Esophagus squamous epithelium (tissue), 5 donors: ENCODE measurements at places on chromosomes 12 and 14.

- H3K27me3 ChIP-seq, result no peaks in the 10 kb centered on the region
- no peak for DNase-seq
- H3K27ac ChIP-seq, result no peak overlapping the region
- H3K36me3 ChIP-seq, result no peaks in the 10 kb centered on the region
- H3K4me3 ChIP-seq, result no peak overlapping the region
- peaks cover 9% of the 10 kb centered on the region for H3K4me1 ChIP-seq
These were observed 25.5 kb downstream of the CFAP251 start for GRCh38 chr12:121943926-121944325.

DNA sequence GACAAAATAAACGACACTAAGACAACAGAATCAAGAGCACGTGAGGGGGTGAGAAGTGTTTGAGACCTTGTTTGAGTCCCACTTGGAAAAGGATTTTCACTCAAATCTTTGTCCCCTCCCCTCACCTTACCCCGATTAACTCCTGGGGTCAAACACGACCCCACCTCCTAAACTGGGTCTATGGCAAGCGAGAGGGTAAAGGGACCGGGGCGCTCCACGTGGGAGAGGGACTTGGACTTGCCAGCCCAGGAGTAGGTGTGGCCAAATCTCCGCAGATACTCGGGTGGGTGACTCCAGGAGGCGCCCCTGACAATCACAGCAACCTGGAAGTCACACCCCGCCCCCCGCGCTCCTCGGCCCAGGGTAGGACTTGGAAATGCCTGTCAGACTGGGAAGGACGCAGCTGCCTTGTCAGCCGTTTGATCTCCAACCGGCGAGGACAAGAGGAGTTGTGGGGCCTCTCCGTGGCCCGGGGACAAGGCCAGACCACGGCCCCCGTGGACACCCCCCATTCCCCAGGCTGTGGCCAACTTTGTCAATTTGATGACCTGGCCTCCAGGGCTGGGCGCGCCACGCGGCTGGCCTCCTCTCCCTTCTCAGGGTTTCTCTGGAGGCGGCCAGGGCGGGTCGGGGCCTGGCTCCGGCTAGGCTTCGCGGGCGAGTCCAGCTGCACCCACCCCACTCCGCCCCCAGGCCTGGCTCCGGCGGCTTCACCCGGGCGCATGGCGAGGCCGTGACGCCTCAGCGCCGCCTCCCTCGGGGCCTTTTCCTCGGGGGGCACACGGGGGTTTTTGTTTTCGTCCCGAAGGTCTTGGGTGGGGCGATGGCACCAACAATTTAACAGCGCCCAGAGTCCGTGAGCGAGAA, 1.1 kb upstream of the BCL11B start:
- no peaks in the 10 kb centered on the region for H3K27me3 ChIP-seq
- H3K27ac ChIP-seq, result peak overlapping the region; percentile 88
- H3K4me1 ChIP-seq, result peaks cover 69% of the 10 kb centered on the region

- peaks cover 47% of the 10 kb centered on the region for H3K27me3 ChIP-seq
- H3K27ac ChIP-seq, result peak overlapping the region; percentile 85
- H3K4me3 ChIP-seq, result no peak overlapping the region
- H3K36me3 ChIP-seq, result no peaks in the 10 kb centered on the region
These were observed 21.4 kb downstream of the SOCS2 start for GRCh38 chr12:93593843-93594242.

DNA sequence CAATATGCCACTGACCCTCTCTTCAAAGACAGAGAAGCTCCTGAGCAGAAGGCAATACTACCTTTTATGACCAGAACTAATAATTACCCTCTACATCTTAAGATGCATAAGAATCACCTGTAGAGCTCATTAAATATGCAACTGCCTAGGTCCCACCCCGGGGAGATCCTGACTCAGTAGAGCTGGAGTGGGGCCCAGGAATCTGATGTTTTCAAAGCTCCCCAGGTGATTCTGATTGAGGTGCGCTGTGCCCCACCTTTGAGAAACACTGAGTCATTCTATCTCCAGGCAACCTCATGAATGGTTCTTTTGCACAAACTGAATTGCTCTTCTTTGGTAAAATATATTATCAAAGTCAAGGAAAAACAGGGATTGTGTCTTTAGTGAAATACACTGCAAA, 149.3 kb upstream of the BMP4 start:
- H3K4me1 ChIP-seq, result no peaks in the 10 kb centered on the region
- H3K27me3 ChIP-seq, result no peaks in the 10 kb centered on the region
- DNase-seq, result no peak
- no peaks in the 10 kb centered on the region for H3K36me3 ChIP-seq
- H3K27ac ChIP-seq, result no peak overlapping the region

- no peak overlapping the region for H3K27ac ChIP-seq
- no peaks in the 10 kb centered on the region for H3K4me1 ChIP-seq
- no peak overlapping the region for H3K4me3 ChIP-seq
- no peak for DNase-seq
- no peaks in the 10 kb centered on the region for H3K36me3 ChIP-seq
- H3K27me3 ChIP-seq, result no peaks in the 10 kb centered on the region
These were observed 128.1 kb upstream of the MIS18BP1 start for GRCh38 chr14:45381091-45381490.

DNA sequence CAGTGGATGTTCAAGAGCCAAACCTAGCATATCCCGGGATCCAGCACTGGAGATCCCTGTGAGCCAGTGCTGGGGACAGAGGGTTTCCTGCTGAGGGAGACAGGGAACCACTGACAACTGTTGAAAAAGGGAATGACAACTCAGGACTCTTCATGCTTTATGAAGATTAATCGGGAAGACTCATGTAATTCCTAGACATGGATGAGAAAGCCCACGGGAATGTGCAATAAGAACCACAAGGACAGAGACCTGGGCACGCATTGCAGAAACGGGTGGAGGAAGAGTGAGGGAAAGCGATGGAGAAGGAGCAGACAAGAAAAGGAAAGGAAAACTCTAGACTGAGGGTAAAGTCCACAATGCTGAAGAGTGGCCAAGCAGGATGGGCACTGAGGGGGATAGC, 296.0 kb downstream of the PCNX1 start:
- H3K36me3 ChIP-seq, result no peaks in the 10 kb centered on the region
- no peak overlapping the region for H3K4me3 ChIP-seq
- no peak for DNase-seq
- H3K27me3 ChIP-seq, result no peaks in the 10 kb centered on the region
- H3K27ac ChIP-seq, result no peak overlapping the region

- no peaks in the 10 kb centered on the region for H3K27me3 ChIP-seq
- H3K27ac ChIP-seq, result peak overlapping the region; percentile 19
- H3K36me3 ChIP-seq, result peaks cover 15% of the 10 kb centered on the region
- peak overlapping the region; percentile 14 for H3K4me3 ChIP-seq
- H3K4me1 ChIP-seq, result peaks cover 19% of the 10 kb centered on the region
These were observed 30.7 kb downstream of the P2RX4 start for GRCh38 chr12:121240484-121241101.

GRCh38 chr14:65606460-65606859, 193.9 kb downstream of the FUT8 start:
- DNase-seq, result no peak
- no peak overlapping the region for H3K4me3 ChIP-seq
- no peak overlapping the region for H3K27ac ChIP-seq
- H3K36me3 ChIP-seq, result no peaks in the 10 kb centered on the region
- H3K4me1 ChIP-seq, result no peaks in the 10 kb centered on the region

- H3K27ac ChIP-seq, result no peak overlapping the region
- H3K4me1 ChIP-seq, result no peaks in the 10 kb centered on the region
- no peak overlapping the region for H3K4me3 ChIP-seq
- no peaks in the 10 kb centered on the region for H3K36me3 ChIP-seq
- H3K27me3 ChIP-seq, result no peaks in the 10 kb centered on the region
These were observed 33.9 kb upstream of the KCNMB4 start for GRCh38 chr12:70332236-70332635.

- no peak for DNase-seq
- H3K4me1 ChIP-seq, result peaks cover 9% of the 10 kb centered on the region
- H3K36me3 ChIP-seq, result no peaks in the 10 kb centered on the region
- H3K27ac ChIP-seq, result peak overlapping the region; percentile 71
- peaks cover 24% of the 10 kb centered on the region for H3K27me3 ChIP-seq
These were observed 630 bp downstream of the ALDH1L2 start for GRCh38 chr12:105083551-105084105.

- no peaks in the 10 kb centered on the region for H3K4me1 ChIP-seq
- H3K4me3 ChIP-seq, result no peak overlapping the region
- H3K27ac ChIP-seq, result no peak overlapping the region
- H3K36me3 ChIP-seq, result no peaks in the 10 kb centered on the region
These were observed 8.0 kb downstream of the DTX1 start for GRCh38 chr12:113064395-113065125.

DNA sequence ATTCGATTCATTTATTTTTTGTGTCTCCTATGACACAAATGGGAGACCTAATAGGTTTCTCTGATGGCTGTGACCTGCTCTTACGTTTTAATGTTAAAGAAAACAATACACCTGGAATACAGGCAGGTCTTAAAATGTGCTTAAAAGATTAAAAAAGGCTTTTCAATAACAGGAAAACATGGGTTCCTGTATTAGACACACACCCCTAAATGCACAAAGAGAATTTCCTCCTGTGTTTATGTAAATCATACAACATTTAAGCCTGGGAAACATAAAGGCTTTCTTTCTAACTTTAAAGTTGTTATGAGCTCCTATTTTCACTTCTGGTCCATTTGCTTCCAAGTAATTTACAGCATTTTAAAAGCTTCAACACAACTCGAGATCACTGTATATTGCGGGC, 191.3 kb downstream of the STXBP6 start:
- H3K27ac ChIP-seq, result no peak overlapping the region
- DNase-seq, result no peak
- H3K4me1 ChIP-seq, result no peaks in the 10 kb centered on the region
- H3K27me3 ChIP-seq, result no peaks in the 10 kb centered on the region
- H3K36me3 ChIP-seq, result no peaks in the 10 kb centered on the region

- no peak overlapping the region for H3K27ac ChIP-seq
- no peaks in the 10 kb centered on the region for H3K27me3 ChIP-seq
- no peak overlapping the region for H3K4me3 ChIP-seq
- H3K36me3 ChIP-seq, result no peaks in the 10 kb centered on the region
These were observed 51.1 kb upstream of the HIF1A start for GRCh38 chr14:61644175-61644574.

DNA sequence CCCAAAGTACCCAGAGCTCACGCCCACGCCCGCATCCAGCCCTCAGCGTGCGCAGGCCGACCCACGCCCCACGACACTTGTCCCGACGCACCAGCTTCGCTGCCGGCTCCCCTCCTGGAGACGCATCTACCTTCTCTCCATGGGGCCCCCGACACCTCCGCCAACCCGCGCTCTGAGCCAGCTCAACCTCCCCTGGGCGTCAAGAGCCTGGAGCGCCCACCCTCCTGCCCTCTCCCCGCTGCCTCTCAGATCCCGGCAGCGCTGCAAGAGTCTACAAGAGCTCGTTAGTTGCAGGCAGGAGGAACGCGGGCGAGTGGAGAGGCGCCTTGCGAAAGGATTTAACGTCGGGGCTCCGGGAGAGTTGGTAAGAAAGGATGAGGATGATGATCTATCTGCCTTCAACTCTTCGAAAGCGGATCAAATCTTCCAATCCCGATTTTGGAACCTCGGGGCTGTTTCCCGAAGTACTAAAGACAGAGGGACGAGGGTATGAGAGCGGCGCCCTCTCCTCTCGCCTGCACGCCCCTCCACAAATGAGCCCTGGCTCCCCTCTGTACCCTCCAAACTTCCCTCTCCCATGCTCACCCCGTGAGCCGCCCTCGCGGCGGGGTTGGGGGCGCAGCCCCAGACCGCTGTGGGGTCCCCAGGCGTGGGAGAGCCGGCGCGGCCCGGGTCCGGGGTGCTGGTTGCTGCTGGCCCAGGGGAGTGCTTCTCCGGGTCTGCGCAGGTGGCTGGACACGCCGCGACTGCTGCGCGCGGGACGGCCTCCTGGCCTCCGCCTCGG, 979 bp downstream of the LTBP2 start:
- H3K4me3 ChIP-seq, result peak overlapping the region; percentile 62
- no peaks in the 10 kb centered on the region for H3K36me3 ChIP-seq
- DNase-seq, result no peak
